ENCODE measurements at places on chromosomes 4 and X. TPM values are rescaled to one million over a fixed set of nuclear protein-coding genes. Genes with fewer than 3 reads are reported as not detected.
A peak's percentile ranks its signal among the peaks of the same experiment; 100 is the strongest.

POF1B gene
- 130 TPM for total RNA-seq

ZCCHC18 gene
- total RNA-seq, result 0.95 TPM

GRCh38 chr4:30537456-30537855 lies 182.7 kb upstream of the PCDH7 start:
- peak; percentile 19 for DNase-seq

DNA sequence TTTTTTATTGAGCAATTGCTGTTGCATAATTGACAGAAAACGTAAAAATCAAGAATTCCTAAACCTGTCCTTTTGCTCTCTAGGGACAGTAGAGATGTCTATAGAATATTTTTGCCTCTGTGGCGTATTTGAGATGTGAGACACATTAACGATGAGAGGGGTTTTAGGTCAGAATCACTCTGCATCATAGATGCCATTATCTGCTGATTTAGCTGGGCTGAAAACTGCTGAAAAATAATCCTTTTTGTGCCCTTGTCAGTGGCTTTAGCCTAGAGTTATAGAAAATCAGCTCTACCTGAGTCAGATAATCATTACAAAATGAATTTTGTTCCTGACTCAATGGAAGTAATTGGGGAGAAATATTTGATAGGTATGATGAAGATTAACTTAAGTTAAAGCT lies 767.8 kb upstream of the TENM3 start:
- no peak for DNase-seq

DNA sequence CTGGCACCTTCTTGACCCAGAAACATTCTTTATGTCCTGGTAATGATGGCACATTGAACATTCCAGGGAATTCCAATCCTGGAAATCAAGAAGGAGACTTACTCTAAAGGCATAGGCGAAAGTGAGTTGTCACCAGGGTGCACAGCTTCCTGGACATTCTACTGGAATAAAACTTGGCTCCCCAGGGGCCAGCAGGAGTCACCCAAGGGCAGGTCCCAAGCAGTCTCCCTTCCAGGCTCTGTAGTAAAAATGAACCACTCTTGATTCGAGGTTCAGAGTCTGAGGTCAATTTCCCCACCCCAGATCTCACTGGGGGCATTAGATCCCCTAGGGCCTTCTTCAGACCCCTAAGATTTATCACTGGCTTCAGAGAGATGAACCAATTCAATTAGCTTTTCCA lies 338.7 kb upstream of the GATB start:
- no peak for DNase-seq

DNA sequence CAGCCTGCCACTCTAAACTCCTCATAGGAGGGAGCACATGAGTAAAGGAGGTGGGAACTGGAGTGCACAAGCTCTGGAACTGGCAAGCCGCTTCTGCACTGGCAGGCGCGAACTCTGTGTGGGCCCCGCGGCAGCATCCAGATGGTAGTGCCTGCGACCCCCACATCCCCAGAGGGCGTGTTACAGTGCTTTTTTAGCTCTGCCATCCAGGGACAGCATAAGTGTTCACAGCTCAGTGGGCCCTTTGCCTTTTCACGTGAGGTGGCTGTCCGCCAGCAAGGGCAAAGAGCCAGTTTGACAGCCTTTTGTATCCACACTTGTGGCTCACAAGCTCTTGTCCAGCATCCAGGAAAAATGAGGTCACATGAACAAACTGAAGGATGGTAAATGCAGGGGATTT lies 581.6 kb upstream of the DIAPH2 start:
- DNase-seq, result no peak

GRCh38 chr4:165369522-165369921 lies 9.3 kb upstream of the CPE start:
- peak; percentile 22 for DNase-seq

DNA sequence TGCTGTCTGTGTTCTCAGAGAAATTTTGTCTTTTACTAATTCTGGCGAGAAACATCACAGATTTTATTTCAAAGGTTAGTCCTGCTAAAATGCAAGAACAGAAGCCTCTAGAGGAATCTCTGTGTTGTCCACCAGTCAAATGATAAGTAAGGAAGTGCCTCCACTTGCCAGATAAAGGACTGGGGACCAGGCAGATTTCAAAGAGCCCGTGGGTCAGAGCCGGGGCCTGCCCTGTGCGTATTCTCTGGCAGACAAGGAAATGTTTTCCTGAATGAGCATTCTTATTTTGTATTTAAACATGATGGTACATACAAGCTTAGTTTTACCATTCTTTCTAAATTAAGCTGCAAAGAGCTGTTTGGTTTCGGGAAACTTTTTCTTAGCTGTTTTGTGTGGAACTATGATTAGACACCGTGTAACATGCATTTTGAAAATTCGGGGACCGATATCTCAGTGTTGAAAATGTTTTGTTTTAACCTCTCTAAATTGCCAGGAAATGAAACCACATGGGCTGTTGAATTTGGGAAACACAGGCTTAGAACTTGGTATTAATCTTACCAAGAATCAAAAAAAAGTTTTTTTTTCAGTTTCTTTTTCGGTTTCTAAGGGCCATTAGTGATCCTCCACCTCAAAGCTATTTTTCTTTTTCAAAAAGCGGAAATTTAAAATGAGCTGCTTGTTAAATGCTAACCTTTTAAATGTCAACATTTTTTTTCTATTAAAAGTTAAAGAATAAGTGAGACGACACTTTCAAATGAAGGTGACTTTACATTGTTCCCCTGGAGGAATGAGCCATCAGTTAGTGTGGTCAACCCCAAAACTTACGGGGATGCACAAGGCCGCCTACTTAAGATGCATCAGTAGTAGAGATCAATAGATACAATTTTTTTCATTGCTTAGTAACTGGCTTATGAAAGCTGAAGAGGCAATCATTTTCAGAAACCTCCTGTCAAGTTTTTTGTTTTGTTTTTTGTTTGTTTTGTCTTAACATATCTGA lies 89.6 kb upstream of the MTM1 start:
- DNase-seq, result no peak

DNA sequence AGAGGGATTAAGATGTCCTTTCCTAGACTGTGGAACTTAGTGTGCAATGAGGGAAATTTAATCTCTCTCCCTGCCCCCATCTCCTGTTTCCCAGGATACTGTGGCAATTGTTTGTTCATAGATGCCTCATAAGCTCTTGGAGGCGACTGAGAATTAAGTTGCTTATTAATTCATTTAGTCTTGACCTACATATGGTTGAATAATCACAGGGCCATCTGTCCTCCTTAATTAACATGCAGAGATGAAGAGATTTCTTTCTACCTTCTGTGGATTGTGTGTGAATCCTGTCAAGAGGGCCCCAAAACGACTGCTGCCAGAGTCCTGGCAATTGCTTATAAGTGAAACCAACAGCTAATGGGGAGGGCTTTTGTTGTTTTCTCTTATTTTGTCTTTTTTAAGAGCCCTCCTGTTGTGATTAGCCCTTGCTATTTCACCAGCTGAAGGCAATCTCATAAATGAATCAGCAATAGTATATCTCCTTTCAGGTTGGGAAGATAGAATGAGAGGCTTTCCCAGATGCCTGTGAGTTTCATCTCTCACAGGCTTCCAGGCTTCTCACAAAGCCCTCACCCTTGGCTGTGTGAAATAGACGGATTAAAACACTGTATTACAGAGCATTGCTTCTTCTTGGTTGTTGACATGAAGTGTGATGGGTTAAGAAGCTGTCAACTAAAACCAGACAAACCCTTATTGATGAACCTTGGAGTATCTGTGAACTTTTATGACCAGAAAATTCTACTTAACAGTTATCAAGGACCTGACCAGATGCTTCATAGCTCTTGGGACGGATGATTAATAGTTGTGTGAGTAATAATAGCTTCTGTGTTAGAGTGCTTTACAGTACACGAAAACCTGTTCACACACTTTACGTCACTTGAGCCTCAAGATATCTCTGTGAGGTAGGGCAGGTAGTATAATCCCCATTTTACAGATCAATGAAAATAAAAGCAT lies 58.5 kb downstream of the PGRMC2 start:
- no peak for DNase-seq

DNA sequence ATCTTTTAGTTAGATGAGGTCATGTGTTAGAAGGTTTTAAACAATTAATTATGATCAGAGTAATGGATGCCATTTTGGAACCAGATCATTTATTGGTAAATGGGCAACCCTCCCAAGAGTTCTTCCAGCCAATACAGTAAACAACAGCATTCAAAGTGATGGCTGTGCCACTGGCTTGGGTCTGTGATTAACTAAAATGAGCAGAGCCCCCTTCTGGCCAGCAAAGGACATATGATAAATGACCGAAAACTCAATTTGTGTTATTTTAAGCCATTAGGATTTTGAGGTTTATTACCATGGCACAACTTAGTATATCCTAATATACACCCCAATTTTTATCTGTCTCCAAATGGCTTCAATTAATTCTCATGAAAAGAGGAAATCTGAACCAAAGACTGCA lies 90.8 kb upstream of the NPFFR2 start:
- peak; percentile 8 for DNase-seq

GRCh38 chr4:67558493-67558892 lies at the start of gene STAP1:
TSS of gene STAP1 (plus strand) at chr4:67558727. CDS start at chr4:67558810, 83 bp downstream.
- DNase-seq, result peak; percentile 15

DNA sequence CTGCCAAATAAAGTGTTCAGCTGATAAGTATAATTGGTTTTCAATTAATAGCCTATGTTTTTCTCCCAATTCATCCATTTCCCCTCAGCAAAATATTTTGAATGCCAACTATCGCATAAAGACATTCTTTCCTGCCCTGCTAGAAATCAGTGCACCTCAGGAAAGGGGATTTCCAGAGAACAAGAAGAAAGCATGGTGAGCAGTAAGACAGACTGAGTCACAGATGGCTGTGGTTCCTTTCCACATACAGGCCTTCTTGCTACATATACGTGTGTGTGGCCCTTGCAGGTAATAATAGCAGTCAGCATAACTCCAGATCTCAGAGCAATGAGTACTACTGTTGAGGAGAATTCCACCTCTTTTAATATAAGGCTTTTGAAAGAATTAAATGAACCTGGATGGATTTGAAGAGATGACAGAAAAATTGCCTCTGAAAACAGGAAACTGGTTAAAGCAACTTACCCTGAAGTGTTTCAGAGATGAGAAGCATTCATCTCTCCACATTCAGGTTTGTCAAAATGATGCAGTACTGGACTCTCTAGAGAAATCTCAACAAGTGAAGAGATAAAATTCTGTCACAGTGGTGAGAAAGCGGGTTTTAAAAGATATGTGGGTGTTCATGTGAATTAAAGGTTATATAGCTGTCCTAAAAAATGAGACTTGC lies 13.6 kb downstream of the GASK1B start:
- no peak for DNase-seq

Data from transverse colon (tissue), 4 donors.